ENCODE measurements at places on chromosomes 7 and 10.

GRCh38 chr10:87079106-87079836 is 15.4 kb downstream of the GLUD1 start:
- DNase-seq, result no peak

GRCh38 chr7:132206594-132206993 is 369.7 kb downstream of the PLXNA4 start:
- DNase-seq, result no peak

- DNase-seq, result no peak
Measured at GRCh38 chr7:29588900-29589696, 25.5 kb downstream of the PRR15 start.

- DNase-seq, result peak; percentile 52
Measured at GRCh38 chr7:104795616-104796398, 218.2 kb upstream of the KMT2E start.

DNA sequence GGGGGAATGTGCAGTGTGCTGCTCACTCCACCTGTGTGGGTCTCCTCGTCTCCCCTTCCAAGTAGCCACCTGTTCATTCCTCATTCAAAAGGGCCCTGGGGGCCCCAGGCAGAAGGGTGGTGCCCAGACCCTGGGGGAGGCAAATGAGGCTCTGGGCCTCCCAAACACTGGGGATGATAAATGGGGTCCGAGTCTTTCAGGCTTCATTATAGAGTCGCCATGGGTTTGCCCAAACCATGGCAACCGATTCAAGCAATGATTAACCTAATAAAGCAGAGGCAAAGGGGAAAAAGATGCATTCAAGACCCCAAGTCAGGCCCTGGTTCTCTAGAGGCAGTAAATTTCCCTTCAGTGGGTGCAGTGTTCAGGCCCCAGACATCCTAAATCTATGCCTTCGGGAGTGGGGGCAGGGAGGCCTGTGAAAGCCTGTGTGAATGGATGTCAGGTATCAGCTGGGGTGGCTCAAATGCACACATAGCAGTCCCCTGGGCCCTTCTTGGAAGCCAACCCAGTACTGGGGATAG is 10.4 kb downstream of the NEUROG3 start:
- DNase-seq, result no peak

GRCh38 chr10:44902941-44903545 is 8.1 kb upstream of the TMEM72 start:
- no peak for DNase-seq
